CD4-positive, alpha-beta T cell treated with Interleukin-15 for 1 hour (primary cell): ENCODE measurements at places on chromosomes 1 and 21.

GRCh38 chr1:231046730-231047395, 6.8 kb upstream of the FAM89A start:
- no peak for DNase-seq

DNA sequence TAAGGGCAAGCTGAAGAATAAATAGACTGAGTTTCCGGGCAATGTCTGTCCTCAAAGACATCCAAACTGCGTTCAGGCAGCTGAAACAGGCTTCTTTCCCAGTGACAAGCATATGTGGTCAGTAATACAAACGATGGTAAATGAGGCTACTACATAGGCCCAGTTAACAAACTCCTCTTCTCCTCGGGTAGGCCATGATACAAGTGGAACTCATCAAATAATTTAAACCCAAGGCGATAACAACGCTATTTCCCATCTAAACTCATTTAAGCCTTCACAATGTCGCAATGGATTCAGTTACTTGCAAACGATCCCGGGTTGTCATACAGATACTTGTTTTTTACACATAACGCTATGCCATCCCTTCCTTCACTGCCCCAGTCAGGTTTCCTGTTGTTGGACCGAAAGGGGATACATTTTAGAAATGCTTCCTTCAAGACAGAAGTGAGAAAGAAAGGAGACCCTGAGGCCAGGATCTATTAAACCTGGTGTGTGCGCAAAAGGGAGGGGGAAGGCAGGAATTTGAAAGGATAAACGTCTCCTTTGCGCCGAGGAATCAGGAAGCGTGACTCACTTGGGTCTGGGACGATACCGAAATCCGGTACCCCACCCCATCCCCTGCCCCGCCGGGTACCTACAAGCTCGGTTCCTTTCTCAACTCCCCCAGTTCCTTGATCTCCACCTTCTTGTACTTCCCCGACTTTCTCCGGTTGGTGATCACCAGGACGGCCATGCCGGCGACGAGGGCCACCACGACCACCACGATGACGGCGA, 1.3 kb downstream of the TACSTD2 start:
- no peak for DNase-seq

- DNase-seq, result no peak
Observed at GRCh38 chr1:70220517-70221237, 503 bp upstream of the SRSF11 start.

- DNase-seq, result no peak
Observed at GRCh38 chr1:236534151-236534651, 10.4 kb downstream of the LGALS8 start.

DNA sequence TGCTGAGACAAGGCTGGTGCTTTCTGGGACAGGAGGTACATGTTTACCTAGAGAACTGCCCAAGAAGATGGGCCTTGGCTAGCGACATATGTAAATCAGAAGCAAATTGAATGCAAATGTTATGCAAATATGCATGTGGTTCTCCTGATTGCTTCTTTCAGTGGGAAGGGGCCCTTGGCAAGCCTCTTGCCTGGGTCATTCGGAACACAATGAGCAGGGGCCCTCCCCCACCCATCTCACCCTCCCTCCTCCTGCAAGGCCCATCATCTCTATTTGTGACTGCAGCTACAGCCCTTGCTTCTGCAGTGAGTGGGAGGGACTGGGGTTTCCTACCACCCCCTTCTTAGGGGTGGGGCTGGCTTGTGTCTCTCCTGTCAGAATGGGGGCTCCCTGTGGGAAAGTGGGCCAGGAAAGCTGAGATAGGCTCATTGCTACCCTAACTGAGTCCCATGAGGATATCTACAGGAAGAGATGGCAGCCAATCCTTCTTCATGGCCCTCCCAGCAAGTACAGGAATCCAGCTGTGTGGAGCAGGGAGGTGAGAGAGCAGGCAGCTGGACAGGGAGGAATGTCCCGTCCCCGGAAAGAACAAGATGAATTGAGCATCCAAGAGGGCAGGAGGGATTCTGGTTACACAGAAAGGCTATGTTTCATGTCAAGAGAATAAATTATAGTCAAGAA, 31.0 kb downstream of the FOXD2 start:
- DNase-seq, result no peak

- DNase-seq, result no peak
Observed at GRCh38 chr1:174080819-174081218, 58.7 kb upstream of the RC3H1 start.

DNA sequence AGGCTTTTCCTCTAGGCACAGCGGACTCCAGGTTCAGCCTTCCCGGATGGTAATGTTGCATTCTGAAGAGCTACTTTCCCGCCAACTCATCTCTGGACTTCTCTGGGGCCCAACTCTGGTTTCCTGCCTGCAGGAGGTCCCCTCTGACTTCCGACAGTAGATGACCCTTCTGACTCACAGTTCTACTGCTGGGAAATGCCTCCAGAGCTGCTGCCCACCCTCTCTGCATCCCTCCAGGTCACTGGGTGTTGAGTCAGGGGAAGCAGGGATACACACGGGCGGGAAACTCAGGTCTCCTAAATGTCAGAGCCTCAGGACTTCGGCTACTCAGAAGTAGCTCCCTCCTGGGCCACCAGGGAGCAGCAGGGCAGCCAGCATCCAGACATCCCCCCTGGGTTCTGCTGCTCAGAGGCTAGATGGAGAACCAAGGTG, 2.1 kb upstream of the KIF21B start:
- no peak for DNase-seq

DNA sequence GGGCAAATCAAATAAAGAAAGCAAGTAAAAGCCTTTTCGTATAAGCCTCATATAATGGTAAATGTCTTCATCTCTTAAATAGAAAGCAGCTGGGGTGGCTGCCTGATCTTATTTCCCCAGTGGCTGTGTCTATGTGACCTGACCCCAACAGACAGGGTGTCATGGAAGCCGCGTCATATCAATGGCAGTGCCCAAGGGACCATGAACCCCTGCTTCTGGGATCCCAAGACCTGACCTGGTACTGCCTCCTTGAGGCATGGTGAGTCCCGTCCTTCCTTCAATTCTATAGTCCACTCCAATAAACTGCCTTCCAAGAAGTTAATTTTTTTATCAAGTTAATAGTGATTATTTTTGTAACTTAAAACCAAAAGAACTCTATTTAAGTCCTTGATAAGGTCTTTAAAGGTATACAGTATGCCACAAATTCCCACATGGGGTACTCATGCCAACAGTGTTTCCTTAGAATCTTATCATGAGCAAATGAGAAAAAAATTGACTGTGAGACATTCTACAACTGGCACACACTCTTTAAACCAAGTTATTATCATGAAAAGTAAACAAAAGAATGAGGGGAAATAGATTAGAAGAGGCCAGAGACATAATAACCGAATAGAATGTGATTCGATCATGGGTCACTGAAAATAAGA, 104.6 kb downstream of the ADSS2 start:
- DNase-seq, result no peak

DNA sequence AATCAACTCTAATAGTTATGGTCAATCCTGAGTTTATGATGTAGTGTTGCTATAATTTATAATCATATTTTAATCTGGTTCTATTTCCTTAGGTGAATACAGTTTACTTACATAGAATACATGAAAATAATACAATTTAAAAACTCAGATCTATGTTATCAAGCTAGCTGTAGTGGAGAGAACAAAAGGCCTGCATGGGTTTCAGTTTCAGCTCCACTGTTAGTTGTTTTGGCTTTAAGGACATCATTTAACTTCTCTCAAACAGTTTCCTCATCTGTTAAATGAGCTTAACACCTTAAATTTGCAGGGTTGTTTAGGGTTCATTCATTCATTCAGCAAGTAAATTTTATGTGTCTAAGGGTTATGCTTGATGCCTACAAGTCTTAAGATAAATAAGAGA, 98.4 kb upstream of the KIAA1614 start:
- DNase-seq, result no peak

DNA sequence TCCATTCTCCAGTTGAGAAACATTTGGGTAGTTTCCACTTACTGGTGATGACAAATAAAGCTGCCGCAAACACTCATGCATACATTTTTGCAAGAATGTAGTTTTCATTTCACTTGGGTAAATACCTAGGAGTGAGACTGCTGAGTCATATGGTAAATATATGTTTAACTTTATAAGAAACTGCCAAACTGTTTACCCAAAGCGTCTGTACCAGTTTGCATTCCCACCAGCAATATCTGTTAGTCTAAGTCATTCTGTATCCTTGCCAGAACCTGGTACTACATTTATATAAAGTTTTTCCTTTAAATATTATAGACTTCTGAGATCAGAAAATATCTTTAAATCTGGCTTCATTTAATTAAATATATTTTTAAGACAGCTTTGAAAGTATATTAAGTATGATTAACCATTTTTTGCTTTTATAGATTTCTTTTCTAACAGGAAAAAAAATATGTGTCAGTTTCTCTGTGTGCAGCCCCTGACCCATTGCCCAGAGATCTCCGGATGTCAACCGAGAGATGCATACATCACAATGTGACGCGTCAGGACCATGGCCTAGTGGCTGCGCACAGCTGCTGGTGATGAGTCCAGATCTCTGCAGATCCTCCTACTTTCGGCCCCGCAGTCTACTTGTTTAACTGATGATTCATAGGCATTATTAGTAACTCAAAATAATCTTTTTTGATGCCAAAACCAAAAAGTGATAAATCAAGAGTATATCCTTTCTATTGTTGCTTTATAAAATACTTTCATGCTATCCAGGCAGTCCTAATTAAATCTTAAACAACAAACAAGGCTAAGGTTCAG, 227.1 kb upstream of the MAP1LC3C start:
- no peak for DNase-seq

DNA sequence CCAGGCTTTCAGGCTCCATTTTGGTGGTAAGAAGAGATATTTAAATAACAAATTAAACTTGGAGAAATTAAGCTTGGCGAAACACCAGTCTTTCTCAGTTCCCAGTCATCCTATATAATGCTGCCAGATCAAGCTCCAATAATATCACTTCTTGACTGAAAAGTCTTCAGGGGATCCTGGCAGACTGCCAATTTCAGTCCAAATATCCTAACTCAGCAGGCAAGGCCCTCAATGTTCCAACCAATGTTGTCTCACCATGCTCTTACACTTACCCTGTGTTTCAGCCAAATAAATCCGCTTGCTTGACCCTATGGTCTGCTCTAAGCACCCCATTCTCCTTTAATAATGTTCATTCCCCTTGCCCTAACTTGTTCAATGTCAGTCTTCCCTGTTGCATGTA, 39.9 kb upstream of the BCL10 start:
- DNase-seq, result no peak

- DNase-seq, result no peak
Observed at GRCh38 chr21:35046263-35046624, 2.9 kb downstream of the RUNX1 start.

DNA sequence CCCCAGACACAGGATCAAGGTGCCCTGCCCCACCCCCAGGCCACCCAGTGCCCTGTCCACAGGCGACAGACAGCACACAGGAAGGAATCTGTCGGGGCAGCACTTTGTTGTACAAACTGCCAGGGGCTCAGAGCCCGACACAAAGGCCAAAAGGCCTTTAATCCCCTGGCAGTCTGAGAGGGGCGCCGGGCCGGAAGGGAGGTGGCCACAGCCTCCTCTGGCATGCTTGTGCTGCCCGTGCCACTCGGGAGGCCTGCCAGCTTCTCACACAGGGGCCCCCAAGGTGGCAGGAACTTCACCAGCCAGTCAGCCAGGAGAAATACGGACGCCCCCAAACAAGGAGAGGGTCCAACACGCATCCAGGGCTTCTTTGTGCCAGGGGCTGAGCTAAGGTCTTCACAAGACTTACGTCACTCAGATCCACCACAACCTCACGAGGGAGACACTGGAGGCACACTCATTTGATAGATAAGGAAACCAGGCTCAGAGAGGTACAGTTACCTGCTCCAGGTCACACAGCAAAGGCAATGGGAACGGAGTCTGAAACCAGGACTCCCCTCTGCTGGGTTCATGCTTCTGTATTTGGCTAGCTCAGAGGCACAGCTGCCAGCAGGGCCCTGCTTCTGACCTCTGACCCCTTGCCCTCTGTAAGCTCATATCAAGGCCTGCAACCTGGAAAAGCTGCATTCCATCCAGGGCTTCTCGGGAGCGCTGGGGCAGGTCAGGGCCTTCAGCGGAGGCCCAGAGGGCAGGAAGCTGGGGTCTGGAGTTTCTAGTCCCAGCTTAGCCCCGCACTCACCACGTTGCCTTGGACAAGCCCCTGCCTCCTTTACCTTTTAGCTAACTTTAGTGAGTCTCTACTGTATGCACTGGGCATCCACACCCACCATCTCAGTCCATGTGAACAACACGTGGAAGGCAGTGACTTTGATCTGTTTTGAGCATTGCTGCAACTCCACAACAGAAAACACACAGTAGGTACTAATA, 34.8 kb downstream of the HSPG2 start:
- DNase-seq, result no peak
